ENCODE measurements at places on chromosomes 6 and 20.

- DNase-seq = no peak
These were observed 60.8 kb downstream of the ECT2L start for GRCh38 chr6:138856654-138857053.

- no peak for DNase-seq
These were observed 64.0 kb downstream of the CTCFL start for GRCh38 chr20:57460781-57461465.

GRCh38 chr6:84466511-84466910 is 239.1 kb upstream of the CEP162 start:
- DNase-seq = no peak

- no peak for DNase-seq
These were observed 758 bp downstream of the SMIM28 start for GRCh38 chr6:138378463-138378862.

- DNase-seq = no peak
These were observed 144.5 kb upstream of the FLRT3 start for GRCh38 chr20:14481863-14482262.

DNA sequence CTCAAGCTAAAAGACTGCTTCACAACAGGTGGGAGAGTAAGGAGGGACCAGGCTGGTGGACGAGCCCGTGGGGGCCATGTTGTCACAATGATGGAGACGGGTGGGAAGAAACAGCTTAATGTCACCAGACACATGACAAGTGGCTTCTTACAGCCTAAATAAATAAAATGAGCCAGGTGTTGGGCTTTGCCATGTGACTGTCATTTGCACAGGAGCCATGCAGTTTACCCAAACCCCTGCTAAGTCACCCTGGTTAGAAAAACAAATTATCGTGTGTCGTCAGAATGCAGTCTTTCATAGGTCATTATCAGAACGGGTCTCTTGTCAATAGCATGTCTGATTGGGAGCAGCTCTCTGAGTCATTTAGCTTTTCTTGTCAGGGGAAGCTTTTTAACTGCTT is 18.5 kb downstream of the BTBD3 start:
- DNase-seq = no peak

- no peak for DNase-seq
These were observed 5.8 kb upstream of the MAP3K5 start for GRCh38 chr6:136798044-136798443.
